ENCODE measurements at places on chromosomes 2 and 18.

DNA sequence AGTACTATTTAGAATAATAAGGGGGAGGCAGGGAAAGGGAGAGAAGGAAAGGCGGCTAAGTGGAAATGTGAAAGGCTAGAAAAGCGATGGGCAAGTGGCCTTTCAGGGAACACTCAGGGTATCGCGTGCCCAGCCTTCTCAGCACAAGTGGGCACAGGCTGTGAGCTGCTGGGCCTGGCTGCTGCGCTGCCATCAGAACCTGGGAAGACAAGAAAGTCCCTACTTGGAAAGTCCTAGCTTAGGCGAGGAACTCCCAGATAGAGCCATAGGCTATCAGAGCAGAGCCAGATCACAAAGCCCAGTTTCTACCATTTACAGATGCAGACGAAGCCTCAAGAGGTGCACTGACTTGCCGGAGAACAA is 9.8 kb upstream of the FZD7 start:
- no peak for DNase-seq

- no peak for DNase-seq
Observed at GRCh38 chr2:148876202-148876594, 1.2 kb downstream of the KIF5C start.

DNA sequence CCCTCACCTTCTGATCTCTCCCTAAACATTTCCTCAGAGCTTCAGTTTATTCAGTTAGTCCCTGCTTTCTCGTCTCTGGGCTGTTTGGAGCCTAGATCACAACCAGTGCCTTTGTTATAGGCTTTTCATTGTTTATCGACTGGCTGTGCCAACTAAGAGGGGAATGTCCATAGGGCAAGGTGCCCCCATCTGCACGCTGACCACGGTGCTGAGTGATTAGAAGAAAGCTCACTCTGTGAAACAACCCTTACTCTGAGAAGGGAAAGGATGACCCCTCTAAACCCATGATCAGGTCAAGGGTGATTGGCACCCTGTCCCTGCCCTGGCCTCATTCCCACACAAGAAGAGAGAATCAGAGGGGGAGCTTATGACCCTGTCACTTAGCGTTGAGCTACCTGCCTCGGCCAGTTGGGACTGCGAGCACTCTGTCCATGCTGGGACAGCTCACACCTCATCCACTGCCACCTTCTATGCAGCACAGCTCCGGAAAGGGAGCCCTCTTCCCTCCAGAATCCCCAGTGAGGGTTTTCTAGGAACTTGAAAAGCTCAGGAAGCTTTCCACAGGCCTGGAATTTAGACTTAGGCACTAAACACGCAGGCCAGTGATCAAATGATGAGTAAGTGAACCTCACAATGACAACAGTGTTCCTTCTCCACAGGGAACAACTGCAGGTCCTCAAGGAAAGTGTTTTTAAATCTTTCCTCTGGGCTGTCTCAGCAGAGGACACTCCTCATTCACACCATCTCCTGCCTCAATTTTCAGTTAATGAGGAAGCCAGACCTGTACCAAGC is 2.3 kb upstream of the ACTG2 start:
- no peak for DNase-seq

- DNase-seq: no peak
Observed at GRCh38 chr2:119323459-119323858, 43.2 kb downstream of the C2orf76 start.

DNA sequence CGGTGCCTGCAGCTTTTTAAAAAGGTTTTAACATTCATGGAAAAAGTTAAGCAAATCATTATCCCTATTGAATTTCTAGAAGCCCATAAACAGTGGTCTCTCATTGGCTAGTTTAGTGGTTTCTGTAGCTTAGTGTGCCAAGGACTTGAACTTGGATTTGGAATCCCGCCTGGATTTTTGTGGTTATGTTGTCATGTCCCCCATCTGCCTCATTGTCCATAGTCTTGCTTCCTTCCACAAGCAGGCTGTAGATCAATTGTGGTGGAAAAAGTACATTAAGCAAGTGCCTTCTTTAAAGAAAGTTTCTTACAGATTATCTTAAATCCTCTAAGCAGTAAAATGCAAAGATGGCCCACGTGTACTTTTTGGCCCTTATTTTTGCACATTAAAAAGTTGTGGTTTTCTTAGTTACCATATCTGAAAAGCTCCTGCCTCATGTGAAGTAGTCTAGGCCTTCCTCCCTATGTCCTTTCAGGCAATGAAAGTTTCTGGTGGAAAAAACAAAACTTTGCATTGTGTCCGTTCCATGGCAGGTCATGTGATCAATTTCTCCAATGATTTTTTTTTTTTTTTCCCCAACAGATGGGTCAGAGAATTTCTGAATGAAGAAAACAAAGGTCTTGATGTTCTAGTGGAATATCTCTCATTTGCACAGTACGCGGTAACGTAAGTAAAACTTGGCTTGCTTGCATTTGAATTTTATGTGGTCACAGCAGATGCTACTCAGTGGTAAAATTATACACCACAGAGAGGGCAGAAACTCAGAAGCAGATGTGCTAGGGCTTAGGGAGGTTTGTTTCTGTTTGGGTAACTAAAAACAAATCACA is 158.9 kb downstream of the PRPF40A start:
- no peak for DNase-seq

- no peak for DNase-seq
Observed at GRCh38 chr18:36188916-36189315, 1.6 kb downstream of the MOCOS start.

- DNase-seq: no peak
Observed at GRCh38 chr2:197278799-197279763, 31.5 kb downstream of the ANKRD44 start.

DNA sequence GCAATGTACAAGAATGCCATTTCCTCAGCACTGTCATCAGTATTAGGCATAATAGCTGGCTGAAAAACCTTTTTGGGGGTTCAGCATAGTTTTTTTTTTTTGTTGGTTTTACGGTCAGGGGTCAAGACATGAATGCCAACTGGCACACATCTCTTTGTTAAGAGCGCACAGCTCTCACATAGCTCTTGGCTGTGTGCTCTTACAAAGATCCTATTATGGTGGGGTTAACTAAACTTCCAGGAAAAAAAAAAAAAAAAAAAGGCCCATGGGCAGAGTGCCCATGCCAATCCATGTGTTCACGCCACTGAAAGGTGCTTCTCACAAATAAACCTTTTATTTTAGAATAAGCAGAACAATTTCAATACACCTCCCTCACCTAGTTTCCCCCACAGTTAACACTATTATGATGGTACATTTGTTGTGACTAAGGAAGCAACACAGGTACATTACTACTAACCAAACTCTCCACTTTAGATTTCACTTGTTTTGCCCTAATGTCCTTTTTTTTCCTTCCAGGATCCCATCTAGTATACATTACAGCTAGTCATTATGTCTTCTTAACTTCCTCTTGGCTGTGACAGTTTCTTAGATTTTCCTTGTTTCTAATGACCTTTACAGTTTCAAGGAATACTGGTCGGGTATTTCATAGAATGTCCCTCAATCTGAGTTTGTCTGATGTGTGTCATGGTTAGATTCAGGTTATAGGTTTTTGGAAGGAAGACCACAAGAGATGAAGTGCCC is 56.3 kb downstream of the C2orf74 start:
- DNase-seq: no peak

GRCh38 chr2:105567996-105568494 is 169.2 kb upstream of the FHL2 start:
- DNase-seq: no peak

DNA sequence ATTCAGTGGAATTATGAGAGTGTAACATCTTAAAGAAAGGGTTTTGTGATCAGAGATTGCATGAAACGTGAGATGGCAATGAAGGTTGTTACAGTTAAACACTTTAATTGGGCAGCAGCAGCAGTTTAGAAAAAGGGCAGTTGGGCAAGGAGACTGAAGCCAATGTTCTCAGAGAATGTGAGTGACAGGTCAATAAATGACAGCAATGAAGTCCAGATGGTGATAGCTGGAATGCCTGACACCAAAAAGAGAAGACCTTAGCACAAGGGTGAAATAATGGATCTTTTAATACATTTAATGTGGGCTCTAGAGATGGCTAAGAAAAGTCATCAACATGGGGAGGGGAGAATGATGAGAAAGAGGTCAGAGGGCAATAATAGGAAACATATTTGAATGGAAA is 89.4 kb upstream of the CDH7 start:
- DNase-seq: no peak

DNA sequence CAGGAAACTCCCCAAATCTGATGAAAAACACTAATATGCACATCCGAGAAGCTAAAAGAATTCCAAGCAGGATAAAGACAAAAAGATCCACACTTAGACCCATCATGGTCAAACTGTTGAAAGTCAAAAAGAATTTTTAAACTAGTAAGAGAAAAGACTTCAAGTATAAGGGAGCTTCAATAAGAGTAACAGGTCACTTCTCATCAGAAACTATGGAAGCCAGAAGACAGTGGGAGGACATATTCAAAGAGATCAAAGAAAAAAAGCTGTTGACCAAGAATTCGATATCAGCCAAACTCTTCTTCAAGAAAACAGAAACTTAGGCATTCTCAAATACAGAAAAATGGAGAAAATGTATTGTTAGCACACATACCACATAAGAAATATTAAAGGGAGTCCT is 50.4 kb downstream of the ZC3H8 start:
- peak; percentile 8 for DNase-seq

- DNase-seq: no peak
Observed at GRCh38 chr2:2306878-2307277, 24.2 kb downstream of the MYT1L start.

DNA sequence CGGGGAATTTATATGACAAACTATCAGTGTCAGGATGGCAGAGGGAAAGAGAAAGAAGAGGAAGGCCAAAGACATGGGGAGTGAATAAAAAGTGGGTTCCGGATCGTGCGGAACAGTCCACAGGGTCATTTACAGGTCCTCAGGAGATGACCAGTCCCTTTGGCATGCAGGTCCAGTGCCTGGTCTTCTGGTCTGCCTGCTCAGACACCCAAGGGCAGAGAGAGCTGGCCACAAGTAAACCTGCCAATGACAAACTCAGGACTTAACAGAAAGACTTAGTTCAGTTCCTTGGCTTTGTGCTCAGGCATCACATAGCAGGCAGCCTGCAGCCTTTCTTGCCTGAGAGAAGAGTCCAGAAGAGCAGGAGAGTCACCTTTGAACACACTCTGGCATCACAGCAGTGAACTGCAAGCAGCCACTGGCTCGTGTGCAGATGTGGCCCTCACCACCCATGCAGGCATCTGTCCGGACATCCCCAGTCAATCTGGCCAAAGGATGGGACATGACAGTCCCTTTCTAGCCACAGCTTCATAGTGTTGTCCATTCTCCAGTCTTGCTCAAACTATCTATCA is 14.0 kb downstream of the TMEM127 start:
- no peak for DNase-seq
